Nucleus accumbens (tissue), 56 donors: ENCODE measurements at places on chromosomes 11 and 22.

DNA sequence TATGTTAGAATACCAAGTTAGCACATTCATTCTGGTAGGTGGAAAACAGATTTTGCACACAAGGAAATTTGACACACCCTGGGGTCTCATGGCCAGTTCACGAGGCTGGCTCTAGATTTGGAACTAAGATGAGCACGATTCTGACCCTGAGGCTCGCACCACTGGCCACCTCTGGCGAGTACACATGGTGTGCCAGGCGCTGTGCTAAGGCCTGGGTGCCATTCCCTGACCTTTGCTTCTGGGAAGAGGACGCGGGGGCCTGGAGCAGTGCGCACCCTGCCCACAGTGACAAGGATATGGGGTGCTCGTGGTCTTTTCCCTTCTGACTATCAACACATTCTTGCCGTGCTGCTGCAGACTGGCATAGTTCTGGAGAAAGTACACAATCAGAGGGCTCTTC, 29.5 kb upstream of the DMC1 start:
- DNase-seq = no peak

GRCh38 chr11:11524436-11525061, 97.3 kb downstream of the GALNT18 start:
- DNase-seq = no peak

- no peak for DNase-seq
Measured at GRCh38 chr11:131191606-131192005, 178.8 kb upstream of the NTM start.

DNA sequence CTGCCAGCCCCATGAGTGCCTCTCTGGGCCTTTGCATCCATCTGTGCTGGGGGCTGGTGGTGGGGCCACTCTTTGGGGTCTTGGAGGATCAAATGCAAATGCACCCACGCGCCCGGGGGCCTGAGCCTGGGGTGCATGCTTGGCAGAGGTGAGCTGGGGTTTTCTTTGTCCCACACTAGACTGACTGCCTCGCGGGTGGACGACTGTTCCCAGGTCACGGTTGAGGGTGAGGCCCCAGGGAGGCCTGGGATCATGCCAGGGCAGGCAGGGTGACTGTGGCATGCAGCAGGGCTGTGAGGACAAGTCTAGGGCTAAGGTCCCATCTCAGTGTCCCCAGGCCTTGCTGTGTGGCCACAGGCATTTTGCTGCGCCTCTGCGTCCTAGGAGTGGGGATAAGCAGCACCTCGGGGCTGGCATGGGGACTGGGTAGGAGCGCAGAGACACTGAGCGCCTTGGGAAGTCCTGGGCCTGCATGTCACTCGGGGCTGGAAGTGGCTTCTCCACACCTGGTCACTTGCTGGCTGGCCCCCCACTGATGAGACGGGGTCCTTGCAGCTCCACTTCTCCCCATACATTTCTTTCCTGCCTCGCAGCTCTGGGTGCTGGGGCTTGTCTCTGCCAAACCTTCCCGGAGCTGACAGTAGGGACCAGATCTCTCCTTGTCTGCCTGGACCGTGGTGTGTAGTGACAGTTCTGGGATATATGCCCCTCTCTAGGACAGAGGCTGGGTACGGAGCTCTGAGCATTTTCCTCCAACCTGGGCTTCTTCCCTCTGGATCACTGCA, 133.1 kb downstream of the CTTN start:
- DNase-seq = no peak

DNA sequence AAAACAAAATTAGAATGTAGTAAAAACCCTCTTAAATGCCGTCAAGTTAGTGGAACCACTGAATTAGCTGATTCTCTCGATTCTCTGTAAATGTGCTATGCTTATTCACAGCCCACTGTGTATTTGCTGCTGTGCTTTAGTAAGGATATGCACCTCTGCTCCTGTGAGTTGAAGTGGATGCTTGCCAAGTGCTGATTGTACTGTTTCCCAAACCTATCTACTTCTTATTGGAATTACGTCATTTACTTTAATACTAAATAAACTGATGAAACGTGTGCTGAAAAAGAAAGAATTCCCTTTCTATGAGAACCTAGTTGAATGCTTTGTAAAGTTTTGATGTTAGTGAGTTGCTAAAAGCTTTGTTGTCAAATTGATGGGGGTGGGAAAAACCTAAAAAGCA, 158.4 kb downstream of the LRRC4C start:
- DNase-seq = no peak

DNA sequence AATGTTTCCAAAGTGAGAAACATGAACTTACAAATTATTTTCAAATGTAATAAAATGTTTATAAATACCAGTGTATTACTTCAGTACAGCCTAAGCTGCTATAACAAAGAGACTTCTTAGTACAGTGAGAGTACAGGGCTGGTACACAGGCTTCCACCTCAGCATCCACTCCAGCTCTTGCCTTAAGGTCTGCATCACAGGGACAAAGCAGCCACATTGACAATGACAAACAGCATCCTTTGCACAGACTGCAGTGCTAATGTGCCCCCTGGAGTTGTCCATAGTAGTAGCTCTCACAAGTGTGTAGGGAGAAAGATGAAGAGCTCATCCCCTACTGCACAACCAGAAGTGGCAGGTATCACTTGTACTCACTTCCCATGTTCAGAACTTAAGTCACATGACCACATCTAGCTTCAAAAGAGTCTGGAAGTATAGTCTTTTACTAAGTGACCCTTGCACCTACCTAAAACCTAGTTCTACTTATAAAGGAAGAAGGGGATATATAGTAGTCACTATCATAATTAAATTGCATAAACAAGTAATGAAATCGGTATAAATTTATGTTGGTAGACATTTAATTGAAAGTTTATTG, 10.7 kb upstream of the LIPT2 start:
- no peak for DNase-seq

DNA sequence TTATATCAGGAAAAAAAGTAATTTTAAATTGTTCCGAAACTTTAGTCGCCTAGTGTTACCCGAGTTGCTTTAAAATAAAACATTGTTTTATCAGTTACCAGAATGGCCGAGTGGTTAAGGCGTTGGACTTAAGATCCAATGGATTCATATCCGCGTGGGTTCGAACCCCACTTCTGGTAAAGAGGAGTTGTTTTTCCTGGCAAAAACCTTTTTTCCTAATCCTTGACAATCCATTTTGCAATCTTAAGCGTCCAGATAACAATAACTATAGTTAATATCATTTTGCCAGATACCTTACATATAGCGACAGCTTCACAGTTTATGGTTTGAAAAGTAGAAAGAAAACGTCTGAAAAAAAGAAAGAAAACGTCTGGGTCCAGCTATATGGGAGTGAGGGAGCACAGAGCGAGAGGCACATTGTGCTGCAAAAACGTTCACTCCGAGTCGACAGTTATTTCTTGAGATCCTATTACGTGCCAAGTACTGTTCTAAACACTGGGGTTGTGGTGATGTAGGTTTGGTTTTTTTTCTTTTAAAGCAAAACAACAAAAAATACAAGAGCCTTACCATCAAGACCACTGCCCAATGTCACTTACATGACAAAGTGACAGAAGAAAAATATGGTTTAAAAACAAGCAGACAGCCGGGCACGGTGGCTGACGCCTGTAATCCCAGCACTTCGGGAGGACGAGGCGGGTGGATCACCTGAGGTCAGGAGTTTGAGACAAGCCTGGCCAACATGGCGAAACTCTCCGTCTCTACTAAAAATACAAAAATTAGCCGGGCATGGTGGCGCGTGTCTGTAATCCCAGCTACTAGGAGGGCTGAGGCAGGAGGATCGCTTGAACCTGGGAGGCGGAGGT, 40.6 kb downstream of the OR4D9 start:
- DNase-seq = no peak

GRCh38 chr11:85843929-85844328, 11.3 kb upstream of the CCDC83 start:
- DNase-seq = no peak

DNA sequence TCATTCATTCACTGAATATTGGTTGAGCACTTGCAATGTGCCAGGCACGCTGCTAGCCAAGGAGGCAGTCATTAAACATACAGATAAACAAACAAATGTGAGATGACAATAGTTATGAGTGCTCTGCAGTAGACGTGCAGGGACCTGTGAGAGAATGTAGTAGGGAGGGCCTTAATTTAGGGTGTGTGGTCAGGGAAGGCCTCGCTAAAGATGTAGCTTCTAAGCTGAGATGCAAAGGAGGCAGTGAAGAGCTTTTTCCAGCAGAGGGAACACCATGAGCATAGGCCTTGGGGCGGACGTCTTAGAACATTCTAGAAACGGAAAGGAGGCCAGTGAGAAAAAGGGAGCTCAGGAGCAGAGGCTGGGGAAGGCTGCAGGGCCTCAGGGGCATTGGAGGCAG, 789 bp upstream of the NCF4 start:
- no peak for DNase-seq

DNA sequence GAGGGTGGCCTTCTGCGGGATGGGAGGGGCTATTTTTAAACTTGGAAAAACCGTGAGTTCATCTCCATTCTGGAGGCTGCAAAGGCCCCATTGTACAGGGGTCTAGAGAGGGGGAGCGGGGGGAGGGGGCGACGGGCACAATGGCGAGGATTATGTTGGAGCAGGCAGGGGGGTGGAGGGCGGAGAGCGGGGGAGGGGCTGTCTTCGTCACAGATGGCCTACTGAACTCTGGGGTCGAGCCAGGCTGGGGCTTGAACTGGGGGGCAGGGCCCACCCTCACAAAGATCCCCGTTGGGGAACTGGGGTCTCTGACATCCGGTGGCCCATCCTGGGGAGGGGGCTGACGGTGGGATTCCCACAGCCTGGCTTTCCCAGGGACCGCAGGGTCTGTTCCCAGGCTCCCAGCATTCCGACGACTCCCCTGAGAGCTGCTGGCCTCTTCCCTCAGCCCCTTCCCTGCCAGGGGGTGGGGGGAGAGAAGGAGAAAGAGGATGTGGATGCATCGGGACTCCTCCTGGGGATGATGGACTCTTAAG, 3.4 kb upstream of the MCAM start:
- DNase-seq = no peak

DNA sequence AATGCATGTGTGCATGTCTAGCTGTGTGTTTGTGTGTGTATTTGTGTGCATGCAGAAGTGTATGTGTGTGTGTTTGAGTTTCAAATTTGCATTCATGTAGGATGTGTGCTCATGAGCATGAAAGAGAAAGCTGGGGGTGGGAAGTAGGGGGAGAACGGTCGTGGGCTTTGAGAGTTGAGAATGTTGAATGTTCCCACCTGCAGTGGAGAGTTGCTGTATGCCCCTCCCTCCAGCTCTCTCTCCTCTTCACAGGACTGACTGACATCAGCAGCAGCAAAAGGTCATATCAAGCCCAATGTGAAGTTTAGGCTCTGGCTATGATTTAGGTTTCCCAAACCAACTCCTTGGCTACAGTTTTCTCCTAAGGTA, 63.8 kb upstream of the RRAS2 start:
- no peak for DNase-seq

GRCh38 chr22:30158744-30159500, 78.7 kb downstream of the HORMAD2 start:
- DNase-seq = no peak

DNA sequence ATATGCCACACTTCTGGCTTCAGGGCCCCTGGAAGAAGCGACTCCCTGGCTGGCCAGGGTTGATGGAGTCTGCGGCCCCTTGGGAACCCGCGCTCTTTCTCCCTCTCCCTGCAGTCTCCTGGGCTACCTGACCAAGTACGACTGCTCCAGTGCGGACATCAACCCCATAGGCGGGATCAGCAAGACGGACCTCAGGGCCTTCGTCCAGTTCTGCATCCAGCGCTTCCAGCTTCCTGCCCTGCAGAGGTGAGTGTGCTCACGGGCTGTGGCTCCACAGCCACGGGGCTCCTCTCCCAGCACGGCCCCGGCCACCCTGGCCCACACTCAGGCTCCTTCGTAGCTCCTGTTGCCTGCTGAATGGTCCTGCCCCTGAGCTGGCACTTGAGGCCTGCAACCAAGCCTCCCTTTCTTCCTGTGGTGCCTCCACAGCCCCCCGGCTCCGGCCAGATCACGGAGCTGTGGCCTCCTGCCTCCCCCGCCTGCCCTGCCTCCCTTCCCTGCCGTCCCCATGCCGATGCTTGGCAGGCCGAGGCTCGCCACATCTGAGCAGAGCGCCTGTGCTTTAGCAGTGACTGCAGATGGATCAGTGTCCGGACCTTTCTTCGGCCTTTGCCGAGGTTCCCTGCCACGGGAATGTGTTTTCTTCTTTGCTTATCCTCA, 36.2 kb upstream of the KRTAP5-7 start:
- DNase-seq = no peak

- no peak for DNase-seq
Measured at GRCh38 chr11:110631551-110631950, 80.7 kb downstream of the ARHGAP20 start.

- DNase-seq = no peak
Measured at GRCh38 chr11:112614605-112615004, 346.6 kb upstream of the NCAM1 start.

- DNase-seq = no peak
Measured at GRCh38 chr11:27075192-27075591, 34.6 kb downstream of the BBOX1 start.

GRCh38 chr22:19291218-19291579, 320 bp downstream of the CLTCL1 start:
- no peak for DNase-seq

GRCh38 chr11:57180081-57180561, 1.6 kb upstream of the LRRC55 start:
- DNase-seq = peak; percentile 10

GRCh38 chr11:116356451-116356850, 416.3 kb downstream of the BUD13 start:
- no peak for DNase-seq

DNA sequence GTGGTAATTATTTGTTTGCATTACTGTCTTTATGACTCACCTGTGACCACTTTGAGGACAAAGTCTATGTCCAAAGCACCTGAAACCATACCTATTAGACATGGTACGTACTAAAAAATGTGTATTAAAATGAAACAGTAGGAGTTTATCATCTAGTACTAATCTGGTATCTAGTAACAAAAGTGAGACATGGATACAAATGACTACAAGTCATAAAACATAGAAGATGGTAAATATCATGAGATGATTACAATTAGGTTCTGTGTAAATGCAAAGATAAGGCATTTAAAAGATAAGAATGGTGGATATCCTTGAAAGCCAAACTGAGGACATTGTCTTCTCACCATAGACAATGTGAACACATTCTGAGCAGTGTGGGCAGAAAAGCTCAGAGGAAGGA, 113.5 kb upstream of the GUCY1A2 start:
- no peak for DNase-seq

- no peak for DNase-seq
Measured at GRCh38 chr11:3197044-3197695, 21.4 kb downstream of the MRGPRG start.
